ENCODE measurements at places on chromosomes 16 and 17.
A peak's percentile ranks its signal among the peaks of the same experiment; 100 is the strongest.

DNA sequence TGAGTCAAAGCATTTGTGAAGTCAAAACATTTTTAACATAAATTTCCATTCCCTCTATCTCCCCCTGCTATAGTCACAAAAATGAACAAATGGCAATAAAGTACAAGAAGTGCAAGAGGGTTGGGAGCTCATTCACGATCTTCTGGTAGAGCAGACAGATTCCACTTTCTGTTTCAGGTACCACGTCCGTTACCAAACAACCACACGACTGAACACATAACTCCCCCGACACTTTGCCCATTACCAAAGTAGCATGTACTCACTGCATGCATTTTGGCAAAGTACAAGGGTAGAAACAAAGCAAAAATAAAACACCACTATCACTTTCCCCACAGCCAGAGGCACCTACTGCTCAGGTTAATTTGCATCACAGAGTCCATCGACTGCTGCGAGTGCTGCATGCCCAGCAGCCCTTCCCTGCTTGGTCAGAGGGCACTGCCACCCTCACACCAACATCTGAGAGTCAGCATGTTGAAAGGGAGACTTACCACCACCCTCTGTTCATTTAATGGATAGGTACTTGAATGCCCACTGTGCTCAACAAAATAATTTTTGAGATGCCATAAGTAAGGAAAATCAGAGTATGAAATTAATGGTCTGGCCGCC, 150.3 kb upstream of the AXIN2 start:
- no peak for DNase-seq

- no peak for DNase-seq
These were observed 7.6 kb downstream of the KRT24 start for GRCh38 chr17:40695874-40696472.

GRCh38 chr17:47741109-47741792, 8.2 kb downstream of the TBX21 start:
- DNase-seq = no peak

GRCh38 chr17:31830971-31831858, 27.8 kb downstream of the COPRS start:
- no peak for DNase-seq

DNA sequence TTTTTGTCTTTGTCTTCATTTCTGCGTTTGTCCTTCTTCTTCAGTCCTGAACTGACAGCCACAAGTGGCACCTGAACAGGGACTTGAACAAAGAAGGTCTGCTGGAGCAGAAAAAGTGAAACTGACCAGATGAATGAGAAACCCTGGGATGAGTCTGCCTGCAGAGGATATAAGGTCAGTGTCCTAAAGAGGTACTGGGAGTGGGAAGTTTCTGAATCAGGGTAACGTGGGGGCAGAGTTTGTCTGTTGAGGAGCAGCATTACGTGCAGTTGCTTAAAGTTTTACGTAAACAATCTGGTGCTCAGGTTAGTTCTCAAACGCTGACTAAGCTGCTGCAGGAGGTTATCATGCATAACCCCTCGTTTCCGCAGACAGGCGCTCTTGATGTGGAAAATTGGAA, 2057.6 kb downstream of the TP53TG3F start:
- DNase-seq = no peak

GRCh38 chr16:81550432-81550808, 105.8 kb downstream of the CMIP start:
- no peak for DNase-seq

DNA sequence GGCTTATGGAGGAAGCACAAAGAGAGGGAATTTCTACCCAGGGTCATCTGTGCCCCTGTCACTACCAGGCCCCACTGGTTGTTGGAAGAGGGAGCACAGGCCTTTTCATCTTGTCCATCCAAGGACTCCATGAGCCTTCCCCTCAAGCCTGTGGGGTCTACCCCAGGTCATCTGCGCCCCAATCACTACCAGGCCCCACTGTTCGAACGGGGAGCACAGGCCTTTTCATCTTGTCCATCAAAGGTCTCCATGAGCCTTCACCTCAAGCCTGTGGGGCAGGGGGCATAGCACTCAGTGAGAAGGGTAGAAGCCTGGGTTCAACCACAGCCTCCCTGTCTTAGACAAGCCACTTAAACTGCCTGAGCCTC, 101.5 kb upstream of the CDH5 start:
- no peak for DNase-seq

- no peak for DNase-seq
These were observed 31.2 kb downstream of the TOM1L2 start for GRCh38 chr17:17941015-17941414.

DNA sequence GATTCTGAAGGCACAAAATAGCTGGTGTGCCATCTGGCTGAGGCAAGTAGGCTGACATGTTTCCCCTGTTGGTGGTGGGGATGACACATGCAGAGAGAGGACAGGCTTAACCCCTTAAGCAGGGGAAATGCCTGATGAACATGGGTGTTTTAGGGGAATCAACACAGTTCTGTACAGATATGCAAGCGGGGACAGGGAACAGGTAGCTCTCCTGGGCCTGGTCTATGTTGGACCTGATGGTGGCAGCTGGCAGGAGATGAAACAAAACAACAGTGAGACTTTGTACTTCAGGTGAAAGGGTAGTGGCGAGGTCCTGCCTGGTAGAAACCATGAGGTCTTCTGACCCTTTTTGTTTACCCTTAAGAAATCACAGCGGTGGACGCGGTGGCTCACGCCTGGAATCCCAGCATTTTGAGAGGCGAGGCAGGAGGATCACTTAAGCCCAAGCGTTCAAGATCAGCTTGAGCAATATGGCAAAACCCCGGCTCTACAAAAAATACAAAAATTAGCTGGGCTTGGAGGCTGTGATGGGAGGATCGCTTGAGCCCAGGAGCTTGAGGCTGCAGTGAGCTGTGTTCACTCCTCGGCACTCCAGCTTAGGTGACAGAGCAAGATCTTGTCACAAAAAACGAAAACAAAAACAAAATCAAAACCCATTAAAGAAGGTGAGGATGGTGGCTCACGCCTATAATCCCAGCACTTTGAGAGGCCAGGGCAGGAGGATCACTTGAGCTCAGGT, 10.5 kb downstream of the OR1F1 start:
- no peak for DNase-seq

DNA sequence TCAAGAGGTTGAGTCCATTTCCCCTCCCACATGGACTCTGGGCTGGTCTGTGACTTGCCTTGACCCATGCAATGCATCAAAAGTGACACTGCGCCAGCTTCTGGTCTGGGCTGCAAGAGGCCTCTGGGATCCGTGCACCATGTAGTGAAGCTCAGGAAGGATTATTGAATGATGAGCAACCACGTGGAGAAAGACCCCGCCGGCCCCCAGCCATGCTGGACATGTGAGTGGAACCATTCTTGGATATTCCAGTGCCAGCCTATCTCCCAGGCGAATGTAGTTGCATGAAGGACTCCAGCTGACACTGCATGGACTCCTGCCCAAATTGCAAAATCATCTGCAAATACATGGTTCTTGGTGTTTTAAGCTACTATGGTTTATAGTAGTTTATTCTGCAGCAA, 7.6 kb upstream of the ALOX15B start:
- DNase-seq = no peak

DNA sequence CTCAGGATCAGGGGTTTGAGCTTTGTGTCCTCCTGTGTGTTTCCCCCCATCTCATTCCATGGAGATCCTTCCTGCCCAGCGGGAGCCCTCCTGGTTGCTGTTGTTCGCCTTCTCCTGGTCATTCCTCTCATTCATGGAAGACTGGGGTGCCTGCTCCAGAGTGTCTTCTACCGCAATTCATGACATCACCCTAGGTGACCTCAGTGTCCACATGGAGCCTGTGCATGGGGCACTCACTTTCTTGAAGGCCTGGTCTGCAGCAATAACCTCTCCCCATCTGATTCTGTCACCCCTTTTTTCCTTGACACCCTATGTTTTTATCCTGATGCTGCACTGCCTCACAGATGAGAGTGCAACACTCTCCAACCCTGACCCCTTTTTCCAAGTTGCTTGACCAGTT, 21.4 kb upstream of the ARHGAP17 start:
- DNase-seq = no peak

GRCh38 chr16:3754081-3754703, 36.9 kb upstream of the TRAP1 start:
- DNase-seq = no peak

- DNase-seq = peak; percentile 31
These were observed 136.9 kb downstream of the KCNJ12 start for GRCh38 chr17:21513012-21513570.

DNA sequence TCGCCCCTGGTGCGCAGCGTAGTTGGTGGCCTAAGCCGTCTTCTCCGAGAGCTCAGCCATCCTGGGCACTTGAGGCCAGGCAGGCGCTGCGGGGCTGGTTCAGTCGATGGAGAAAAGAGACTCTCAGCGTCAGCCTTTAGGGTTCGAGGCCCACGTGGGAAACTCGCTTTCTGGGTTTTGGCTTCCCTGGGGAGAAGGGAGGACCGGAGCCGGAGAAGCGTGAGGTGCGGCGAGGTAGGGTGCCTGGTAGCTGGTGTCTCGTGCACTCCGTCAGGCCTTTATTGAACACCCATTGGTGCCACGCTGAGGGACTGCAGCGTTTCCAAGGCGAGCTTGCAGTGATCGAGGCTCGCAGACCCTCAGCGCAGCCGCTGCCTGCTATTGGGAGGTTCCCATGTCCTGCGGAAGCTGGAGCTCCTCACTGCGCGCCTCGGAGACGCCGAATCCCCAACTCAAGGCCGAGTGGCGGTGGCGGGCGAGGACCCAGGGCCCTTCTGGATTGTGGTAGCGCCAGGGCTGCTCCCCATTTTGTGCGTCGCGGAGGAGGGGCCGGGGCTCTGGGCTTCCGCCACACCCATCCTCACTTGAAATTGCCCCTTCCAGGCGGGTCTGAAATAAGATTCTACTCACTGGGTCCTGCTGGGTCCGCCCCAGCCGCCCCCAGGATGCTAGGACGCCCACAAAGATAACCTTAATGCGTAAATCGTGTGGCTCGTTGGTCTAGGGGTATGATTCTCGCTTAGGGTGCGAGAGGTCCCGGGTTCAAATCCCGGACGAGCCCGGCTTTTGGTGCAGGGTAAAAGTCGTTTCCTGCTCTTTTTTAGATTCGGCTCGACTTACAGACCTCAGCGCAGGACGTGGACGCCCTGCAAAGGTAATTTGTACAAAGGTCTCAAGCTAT, 1.2 kb downstream of the OR1F1 start:
- no peak for DNase-seq

DNA sequence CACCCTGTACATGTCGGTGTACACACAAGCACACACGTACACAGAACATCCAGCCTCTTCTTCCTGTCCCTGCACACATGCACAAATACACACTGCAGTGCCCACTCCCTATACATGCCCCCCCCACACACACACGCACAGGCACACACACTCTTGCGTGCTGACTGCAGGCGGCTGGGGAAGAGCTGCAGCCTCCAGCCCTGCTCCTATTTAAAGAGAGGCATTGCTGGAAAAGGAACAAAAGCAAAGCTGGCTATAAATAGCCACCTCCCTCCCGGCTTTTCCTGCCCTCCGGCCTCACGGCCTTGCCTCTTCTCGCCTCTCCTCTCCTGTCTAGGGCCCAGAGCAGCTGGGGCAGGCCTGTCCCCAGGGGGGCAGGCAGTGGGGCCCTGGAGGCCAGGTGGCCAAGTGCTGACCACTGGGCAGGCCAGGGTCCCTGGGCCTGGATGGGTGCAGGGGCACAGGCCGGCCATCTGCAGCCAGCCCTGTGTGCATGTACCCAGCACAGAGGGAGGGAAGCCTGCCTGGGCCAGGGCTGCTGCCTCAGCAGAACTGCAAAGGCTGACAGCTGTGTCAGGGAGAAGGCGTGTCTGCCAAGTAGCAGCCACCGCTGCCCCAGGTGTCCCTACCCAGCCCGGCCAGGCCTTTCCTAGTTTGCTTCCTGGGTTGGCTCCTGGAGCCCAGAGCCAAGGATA, 25.4 kb downstream of the RTN4RL1 start:
- no peak for DNase-seq

GRCh38 chr16:78163772-78164670, 64.6 kb downstream of the WWOX start:
- no peak for DNase-seq

DNA sequence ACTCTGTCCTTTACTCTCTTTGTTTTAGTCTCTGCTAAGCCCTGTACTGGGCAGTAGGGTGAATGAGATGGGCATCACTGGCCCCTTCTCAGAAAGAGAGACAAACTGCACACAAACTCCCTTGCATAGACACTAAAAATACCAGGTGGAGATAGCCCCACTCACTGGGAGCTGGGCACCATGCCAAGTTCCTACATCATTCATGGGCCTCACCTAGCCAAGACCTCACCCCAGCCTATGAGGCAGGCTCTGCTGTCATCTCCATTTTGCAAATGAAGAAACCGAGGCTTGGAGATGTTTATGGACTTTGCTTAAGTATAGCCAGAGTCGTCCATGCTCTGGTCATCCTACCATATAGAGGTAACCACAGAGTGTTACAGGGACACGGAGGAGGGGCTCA, 499.8 kb upstream of the CDH11 start:
- no peak for DNase-seq

- DNase-seq = no peak
These were observed 56.7 kb downstream of the TBX4 start for GRCh38 chr17:61508912-61509311.

- DNase-seq = no peak
These were observed 5.1 kb downstream of the ETV4 start for GRCh38 chr17:43540821-43541674.

GRCh38 chr17:74744349-74744713, 4.1 kb upstream of the NHERF1 start:
- no peak for DNase-seq

- DNase-seq = no peak
These were observed 54.8 kb downstream of the RPH3AL start for GRCh38 chr17:297758-298157.

- DNase-seq = no peak
These were observed 27.8 kb downstream of the TMEM204 start for GRCh38 chr16:1561266-1561665.

GRCh38 chr16:27199235-27199586, 4.1 kb upstream of the KDM8 start:
- DNase-seq = no peak

DNA sequence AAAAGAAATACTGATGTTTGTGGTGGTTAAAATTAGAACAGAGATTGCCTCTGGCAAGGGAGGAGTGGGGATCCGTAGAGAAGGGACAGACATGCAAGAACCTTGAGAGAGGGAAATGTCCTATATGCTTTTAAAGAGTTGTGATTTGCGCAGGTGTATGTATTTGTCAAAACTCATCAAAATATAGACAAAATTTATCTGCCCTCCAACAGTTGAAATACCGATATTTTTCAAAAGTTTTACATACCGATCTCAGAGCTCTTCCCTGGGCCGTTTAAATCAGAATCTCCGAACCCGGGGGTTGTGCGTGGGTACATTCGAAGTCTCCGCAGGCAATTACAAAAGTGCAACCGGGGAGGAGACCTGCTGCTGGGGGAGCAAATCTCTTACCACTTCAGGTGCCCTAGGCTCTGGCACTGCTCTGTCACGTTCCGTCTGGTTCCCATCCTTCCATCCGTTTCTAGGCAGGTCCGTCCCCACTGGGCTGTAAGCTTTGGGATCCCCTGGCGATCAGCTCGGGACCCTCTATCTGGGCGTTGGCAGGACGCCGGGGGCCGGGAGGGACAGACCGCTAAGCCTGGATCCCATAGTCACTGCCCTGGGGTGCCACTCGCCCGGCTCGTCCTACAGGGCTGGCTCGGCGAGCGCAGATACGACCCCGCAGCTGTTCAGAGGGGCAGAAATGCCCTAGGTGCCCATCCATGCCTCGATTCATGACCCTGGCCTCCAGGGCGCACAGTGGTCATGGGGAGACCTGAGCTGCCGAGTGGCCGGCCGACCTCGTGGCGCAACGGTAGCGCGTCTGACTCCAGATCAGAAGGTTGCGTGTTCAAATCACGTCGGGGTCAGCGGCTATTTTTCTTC, 4.2 kb downstream of the BORCS6 start:
- no peak for DNase-seq

Data from stromal cell of bone marrow (primary cell).